ENCODE measurements at places on chromosomes 2 and 18.

DNA sequence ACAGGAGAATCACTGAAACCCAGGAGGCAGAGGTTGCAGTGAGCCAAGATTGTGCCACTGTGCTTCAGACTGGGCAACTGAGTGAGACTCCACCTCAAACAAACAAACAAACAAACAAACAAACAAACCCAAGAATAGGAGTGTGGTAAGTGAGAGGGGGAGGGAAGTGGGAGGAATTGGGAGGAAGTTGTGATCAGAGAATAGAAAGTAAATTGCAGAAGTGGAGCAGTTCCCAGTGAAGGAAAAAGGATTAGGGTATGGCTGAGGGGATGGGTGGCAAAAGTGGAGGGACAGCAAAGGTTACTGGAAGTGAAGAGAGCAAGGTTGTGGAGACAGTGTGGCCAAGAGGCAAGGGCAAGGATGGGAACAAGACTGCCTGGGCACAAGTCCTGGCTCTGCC lies 41.1 kb upstream of the C1GALT1C1L start:
- no peak for DNase-seq

GRCh38 chr2:98465456-98466226 lies 21.0 kb downstream of the INPP4A start:
- peak; percentile 80 for DNase-seq

GRCh38 chr2:196988639-196989038 lies 62.1 kb upstream of the PGAP1 start:
- no peak for DNase-seq

GRCh38 chr18:24799720-24800119 lies 339.3 kb downstream of the HRH4 start:
- no peak for DNase-seq

GRCh38 chr2:120769787-120770120 lies 34.1 kb downstream of the GLI2 start:
- no peak for DNase-seq

GRCh38 chr2:238433300-238433915 lies 6.7 kb downstream of the ASB1 start:
- DNase-seq, result no peak

DNA sequence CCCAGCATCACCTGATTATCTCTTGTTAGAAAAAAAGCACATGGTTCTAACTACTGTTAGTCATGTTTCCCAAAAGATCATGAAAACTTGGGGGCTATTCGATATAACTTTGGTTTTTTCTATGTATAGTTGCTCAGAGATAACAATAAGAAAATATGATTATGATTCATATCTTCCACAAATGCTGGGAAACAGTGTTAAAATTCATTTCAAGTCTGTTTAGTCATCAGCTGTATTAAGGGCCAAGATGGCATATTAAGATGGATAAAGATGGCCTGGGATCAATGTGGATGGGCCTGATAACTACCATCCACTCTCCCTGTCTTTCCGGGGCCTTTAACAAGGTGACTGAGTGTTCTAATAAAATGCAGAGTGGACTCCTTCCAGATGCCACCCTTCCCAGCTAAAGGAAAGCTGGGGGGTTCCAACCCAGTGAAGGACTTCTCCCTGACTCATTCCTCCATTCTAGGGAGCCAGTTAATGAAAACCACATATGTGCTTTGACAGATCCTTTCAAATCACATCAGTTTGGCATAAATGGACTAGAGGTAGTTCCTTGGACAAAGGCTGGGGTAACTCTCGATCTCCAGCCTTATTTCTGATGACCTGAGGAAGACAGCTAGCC lies 221.6 kb downstream of the VAPA start:
- no peak for DNase-seq

DNA sequence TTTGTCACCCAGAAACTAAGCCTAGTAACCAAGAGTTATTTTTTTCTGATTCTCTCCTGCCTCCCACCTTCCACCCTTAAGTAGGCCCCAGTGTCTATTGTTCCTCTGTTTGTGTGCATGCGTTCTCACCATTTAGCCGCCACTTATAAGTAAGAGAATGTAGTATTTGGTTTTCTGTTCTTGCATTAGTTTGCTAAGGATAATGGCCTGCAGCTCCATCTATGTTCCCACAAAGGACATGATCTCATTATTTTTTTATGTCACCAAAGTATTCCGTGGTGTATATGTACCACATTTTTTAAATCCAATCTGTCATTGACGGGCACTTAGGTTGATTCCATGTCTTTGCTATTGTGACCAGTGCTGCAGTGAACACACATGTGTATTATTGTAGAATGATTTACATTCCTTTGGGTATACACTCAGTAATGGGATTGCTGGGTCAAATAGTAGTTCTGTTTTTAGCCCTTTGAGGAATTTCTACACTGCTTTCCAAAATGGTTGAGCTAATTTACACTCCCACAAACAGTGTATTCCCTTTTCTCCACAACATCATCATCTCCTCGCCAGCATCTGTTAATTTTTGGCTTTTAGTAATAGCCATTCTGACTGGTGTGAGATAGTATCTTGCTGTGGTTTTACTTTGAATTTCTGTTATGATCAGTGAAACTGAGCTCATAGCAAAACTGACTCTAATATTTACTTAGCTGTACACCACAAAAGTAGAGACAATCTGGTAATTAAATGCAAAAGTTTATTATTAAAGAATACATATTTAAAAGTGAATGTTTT lies 660.1 kb upstream of the SLC8A1 start:
- no peak for DNase-seq

DNA sequence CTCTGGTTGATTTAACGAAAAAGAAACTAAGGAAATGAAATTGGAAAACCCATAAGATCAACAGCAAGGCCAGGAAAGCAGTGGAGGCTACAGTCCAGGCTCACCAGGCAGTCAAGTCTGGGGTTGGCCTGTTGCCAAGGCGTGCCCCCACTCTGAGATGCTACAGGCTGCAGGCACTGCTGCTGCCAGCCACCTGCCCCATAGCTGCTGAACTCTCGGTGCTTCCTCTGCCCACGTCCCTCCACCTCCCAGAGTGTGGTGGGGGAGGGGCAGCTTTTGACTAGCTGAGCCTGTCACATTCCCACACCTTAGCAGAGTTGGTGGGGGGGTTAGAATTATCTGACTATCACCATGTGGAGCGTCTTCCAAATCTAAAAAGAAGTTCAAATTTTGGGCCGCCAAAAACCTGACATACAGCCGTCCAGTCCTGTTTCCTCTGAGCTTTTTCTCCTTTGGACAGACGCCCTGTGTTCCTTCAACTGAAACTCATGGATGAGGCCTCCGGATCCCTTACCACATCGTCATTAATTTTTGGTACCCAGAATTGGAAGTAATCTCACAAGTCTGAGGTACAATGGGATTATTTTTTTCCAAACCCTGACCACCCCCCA lies 3.9 kb upstream of the SH3RF3 start:
- no peak for DNase-seq

- no peak for DNase-seq
Observed at GRCh38 chr2:187576906-187577305, 22.7 kb upstream of the TFPI start.

GRCh38 chr18:79883461-79884293 lies 67.8 kb downstream of the SLC66A2 start:
- DNase-seq, result no peak

- DNase-seq, result no peak
Observed at GRCh38 chr18:48216639-48217257, 192.4 kb downstream of the ZBTB7C start.

Data from T-helper 22 cell (primary cell).